ENCODE measurements at places on chromosomes 3 and 15. TPM values are rescaled to one million over a fixed set of nuclear protein-coding genes. Genes with fewer than 3 reads are reported as not detected.

MYZAP gene
- 0.72 TPM for total RNA-seq

ACAA1 gene
- total RNA-seq = 16.3 TPM

ADGRG7 gene
- not detected for total RNA-seq

CD96 gene
- total RNA-seq = 0.13 TPM

AAGAB gene
- total RNA-seq = 59.1 TPM

GABRA5 gene
- total RNA-seq = not detected

NAA80 gene
- total RNA-seq = 2.2 TPM

ZNF860 gene
- total RNA-seq = 0.53 TPM

DNA sequence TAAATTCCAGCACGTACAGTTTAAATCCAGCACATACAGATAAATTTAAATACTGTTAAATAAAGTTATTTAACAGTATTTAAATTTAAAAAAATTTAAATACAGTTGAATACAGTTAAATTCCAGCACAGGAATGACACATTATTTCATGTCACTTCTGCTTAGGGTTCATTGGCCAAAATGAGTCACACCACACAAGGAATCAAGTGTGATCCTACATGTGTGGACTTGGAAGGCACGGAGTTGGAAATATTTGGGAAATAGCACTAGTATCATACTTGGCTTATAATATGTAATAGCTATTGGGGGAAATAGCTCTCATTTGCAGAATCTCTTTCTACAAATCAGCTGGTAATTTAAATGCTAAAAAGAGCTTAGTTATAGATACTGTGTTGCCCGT, 10.6 kb downstream of the RAB7A start:
- H3K4me3 ChIP-seq = no peak overlapping the region
- H3K36me3 ChIP-seq = peaks cover 35% of the 10 kb centered on the region
- DNase-seq = no peak

DNA sequence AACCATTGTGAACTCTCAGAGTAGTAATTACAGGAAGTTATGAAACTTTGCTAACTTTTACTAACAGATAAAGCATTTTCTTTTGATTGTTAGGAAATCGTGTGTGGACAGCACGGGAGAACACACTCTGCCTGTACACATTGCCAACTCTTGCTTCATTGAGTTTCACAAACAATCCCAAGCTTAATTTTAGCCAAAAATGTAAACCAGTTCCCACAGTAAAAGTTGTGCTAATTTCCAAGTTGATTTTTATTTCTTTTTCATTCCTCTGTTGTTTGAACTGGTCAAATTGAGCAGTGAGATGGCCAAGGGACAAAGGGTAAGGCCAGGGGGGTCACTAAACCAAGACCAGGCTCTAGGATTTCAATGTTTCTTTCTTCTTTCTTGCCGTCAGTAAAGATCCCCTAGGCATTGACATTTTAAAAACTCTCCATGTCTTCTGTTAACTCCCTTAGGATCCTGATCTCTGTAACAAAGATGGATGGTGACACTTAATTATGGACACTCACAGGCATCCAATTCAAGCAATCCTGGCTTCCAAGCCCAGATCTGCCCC, 414.9 kb downstream of the RBMS3 start:
- no peak overlapping the region for H3K4me3 ChIP-seq
- peaks cover 55% of the 10 kb centered on the region for H3K4me1 ChIP-seq
- DNase-seq = no peak
- peak overlapping the region; percentile 96 for H3K27ac ChIP-seq
- H3K27me3 ChIP-seq = no peaks in the 10 kb centered on the region

GRCh38 chr3:123036352-123037014, 8.9 kb upstream of the SEMA5B start:
- H3K27ac ChIP-seq = no peak overlapping the region
- no peak for DNase-seq
- H3K36me3 ChIP-seq = no peaks in the 10 kb centered on the region

DNA sequence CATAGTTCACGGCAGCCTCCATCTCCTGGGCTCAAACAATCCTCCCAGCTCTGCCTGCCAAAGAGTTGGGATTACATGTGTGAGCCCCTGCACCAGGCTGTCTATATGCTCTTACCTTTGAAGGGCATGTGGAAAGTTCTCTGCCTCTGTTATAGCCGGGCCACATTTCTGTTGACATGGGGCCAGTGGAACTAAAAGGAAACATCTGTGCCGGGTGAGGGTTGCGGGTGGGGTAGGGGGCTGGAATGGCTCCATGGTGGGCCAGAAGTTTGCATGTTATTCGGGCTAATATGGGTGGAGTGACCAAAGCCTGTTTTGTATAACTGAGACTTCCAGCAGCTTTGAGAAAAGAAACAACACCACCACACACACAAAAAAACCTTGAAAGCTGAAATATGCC, 8.3 kb upstream of the CLEC3B start:
- H3K27me3 ChIP-seq = no peaks in the 10 kb centered on the region
- DNase-seq = no peak
- H3K4me3 ChIP-seq = no peak overlapping the region
- no peak overlapping the region for H3K27ac ChIP-seq

- no peaks in the 10 kb centered on the region for H3K36me3 ChIP-seq
- H3K4me3 ChIP-seq = no peak overlapping the region
- H3K4me1 ChIP-seq = no peaks in the 10 kb centered on the region
- H3K27me3 ChIP-seq = peaks cover 7% of the 10 kb centered on the region
- no peak overlapping the region for H3K27ac ChIP-seq
These were observed 22.2 kb downstream of the ALDH1A2 start for GRCh38 chr15:58043192-58043903.

DNA sequence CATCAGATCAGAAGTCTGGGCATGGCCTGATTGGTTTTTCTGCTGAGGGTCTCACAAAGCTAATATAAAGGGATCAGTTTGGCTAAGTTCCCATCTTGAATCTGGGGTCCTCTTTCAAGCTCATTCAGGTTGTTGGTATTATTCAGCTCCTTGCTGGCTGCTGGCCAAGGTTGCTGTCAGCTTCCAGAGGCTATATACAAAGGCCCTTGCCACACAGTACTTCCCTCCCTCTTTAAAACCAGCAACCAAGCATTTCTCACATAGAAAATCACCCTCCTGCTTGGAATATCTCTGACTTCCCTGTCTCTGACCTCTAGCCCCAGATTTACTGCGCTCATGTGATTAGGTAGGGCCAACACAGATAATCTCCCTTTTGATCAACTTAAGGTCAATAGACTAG, 442.9 kb downstream of the ERC2 start:
- H3K27ac ChIP-seq = no peak overlapping the region
- no peaks in the 10 kb centered on the region for H3K27me3 ChIP-seq
- DNase-seq = no peak
- H3K4me3 ChIP-seq = no peak overlapping the region
- no peaks in the 10 kb centered on the region for H3K4me1 ChIP-seq
- H3K36me3 ChIP-seq = no peaks in the 10 kb centered on the region

GRCh38 chr3:139608924-139609323, 68.8 kb downstream of the NMNAT3 start:
- H3K27me3 ChIP-seq = 0 out of 2 replicates have a peak, but pooled peaks cover 3% of the 10 kb centered on the region
- no peaks in the 10 kb centered on the region for H3K36me3 ChIP-seq
- H3K4me1 ChIP-seq = no peaks in the 10 kb centered on the region
- H3K4me3 ChIP-seq = no peak overlapping the region
- no peak for DNase-seq

DNA sequence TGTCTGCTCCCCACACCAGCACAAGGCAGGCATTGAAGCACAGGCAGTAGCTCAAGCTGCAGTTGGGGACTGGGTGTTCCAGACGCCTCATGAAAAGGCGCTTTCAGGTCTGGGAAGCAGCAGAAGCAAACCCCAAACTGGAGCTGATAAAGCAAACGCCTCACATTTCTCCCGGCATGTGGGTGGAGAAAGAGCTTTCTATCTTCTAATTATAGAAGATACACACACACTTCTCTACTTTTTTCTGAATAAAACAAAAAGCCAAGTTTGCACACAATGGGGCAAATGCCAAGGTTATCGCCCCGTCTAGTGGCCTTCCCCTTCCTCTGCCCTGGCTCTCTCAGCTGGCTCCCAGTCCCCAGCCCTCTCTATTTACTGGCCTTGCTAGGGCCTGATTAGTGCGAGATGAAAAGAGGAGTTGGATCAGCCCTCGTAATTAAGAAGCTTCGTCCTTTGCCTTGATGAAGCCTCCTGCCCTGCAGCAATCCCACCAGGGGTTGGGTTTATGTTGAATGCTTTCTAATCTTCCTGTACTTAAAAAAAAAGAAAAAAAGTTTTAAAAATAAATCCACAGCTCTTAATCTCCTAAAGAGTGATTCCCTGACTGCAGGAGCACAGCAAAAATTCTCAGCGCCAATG, 120.2 kb downstream of the MEGF11 start:
- H3K4me1 ChIP-seq = no peaks in the 10 kb centered on the region
- peaks cover 42% of the 10 kb centered on the region for H3K27me3 ChIP-seq
- H3K36me3 ChIP-seq = no peaks in the 10 kb centered on the region
- no peak for DNase-seq
- no peak overlapping the region for H3K4me3 ChIP-seq

DNA sequence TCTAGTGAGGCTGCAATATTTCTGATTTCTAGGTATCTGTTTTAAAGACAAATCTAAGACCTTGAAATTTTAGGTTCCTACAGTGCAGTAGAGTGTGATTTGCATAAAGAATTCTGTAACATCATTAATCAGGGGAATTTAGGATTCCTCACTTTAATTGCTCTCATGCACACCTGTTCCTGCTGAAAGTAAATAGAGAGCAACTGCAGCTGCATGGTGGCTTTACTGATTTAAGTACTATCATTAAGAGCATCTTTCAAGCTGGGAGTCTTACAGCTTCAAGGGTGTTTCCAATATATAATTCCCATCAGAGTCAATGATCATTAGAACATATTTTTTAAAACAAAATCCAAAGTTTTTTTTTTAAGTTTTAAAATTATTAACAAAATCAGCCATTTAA, 36.0 kb upstream of the C3orf70 start:
- no peaks in the 10 kb centered on the region for H3K4me1 ChIP-seq
- no peaks in the 10 kb centered on the region for H3K36me3 ChIP-seq
- no peak overlapping the region for H3K27ac ChIP-seq
- DNase-seq = no peak

DNA sequence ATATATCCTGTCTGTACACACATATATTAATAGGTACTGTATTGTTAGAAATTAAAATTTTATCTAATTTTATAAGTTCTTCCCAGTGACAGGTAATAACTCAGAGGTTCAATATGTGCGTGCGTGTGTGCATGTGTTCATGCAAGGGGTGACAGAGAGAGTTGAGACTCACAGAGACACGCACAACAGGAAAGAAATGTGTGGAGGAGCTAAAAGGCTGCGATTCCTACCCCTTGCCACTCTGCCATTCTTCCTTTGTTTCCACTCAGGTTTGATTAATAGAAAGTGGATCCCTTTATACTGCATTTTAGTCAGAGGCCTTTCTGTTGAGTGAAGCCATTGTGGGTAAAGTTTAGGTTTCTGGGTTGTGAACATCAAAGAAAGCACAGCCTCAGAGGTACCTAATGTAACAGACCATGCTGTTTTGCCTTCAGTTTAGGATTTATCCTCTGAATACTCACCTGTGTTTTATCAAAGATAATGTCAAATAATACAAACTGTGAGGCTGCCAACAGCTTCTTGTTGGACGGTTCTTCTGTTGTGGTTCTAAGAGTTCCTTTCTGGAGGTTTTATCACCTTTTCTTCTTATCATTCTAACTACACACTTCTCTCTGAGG, 182.3 kb downstream of the EPHA3 start:
- no peak overlapping the region for H3K27ac ChIP-seq
- no peak overlapping the region for H3K4me3 ChIP-seq
- no peaks in the 10 kb centered on the region for H3K36me3 ChIP-seq
- no peaks in the 10 kb centered on the region for H3K4me1 ChIP-seq
- no peaks in the 10 kb centered on the region for H3K27me3 ChIP-seq
- no peak for DNase-seq

DNA sequence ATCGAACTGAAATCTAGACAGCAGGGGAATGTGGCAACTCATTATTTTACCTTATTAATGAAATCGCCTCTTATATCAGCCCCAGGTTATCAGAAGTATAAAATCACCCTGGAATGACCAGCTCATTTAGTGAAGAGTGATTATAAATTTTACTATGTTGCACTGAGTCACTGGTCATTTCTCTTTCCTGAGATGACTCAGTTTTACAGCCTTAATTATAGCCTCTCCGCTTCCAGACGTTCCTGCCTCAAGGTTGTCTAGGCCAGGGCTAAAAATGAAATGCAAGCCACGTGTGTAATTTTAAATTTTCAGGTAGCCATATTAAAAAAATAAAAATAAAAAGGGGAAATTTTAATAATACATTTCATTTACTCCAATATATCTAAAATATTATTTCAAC, 33.3 kb downstream of the DET1 start:
- H3K27ac ChIP-seq = peak overlapping the region; percentile 19
- no peak for DNase-seq
- H3K4me3 ChIP-seq = no peak overlapping the region
- no peaks in the 10 kb centered on the region for H3K27me3 ChIP-seq
- peaks cover 11% of the 10 kb centered on the region for H3K4me1 ChIP-seq

DNA sequence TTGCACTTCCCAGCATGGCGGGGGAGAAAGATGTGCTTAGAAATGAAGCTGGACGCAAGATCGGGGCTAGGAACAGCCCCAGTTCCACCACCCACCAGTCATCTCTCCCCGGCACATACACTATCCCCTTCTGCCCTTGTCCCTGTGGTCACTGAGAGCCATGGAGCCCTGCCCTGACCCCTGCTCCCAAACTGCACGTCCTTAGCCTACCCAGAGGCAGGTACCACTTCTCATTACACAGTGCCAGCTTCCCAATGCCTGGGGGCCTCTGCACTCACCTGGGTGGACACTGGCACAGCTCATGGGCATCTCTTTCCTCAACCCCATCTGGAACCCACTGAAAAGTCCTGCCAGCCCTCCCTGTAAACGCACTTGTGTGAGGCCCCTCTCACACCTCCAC, 139.3 kb upstream of the PRR20G start:
- H3K27ac ChIP-seq = no peak overlapping the region
- H3K27me3 ChIP-seq = peaks cover 26% of the 10 kb centered on the region
- no peak for DNase-seq
- no peaks in the 10 kb centered on the region for H3K36me3 ChIP-seq
- no peak overlapping the region for H3K4me3 ChIP-seq

GRCh38 chr3:50587806-50588758, 18.8 kb downstream of the HEMK1 start:
- H3K27ac ChIP-seq = no peak overlapping the region
- no peaks in the 10 kb centered on the region for H3K4me1 ChIP-seq
- no peaks in the 10 kb centered on the region for H3K27me3 ChIP-seq
- H3K36me3 ChIP-seq = no peaks in the 10 kb centered on the region

DNA sequence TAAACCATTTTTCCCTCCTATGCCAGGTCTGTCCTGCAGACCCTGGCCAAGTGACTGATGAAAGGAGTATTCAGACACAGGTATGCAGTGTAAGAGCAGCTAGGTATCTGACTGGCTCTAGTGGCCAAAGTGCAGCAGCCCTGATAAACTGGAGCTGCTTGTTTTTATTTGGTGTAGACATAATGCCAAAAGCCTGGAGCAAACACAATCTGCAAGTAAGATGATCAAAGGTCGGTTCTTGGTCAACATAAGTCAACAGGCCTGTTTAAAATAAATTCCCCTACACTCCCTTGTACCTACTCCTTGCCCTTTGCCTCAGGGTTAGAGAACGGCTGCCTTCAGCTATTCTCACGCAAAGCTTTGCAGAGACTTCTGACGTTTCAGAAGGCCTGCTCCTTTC, 1003.1 kb downstream of the ZPLD1 start:
- H3K4me3 ChIP-seq = no peak overlapping the region
- DNase-seq = no peak
- no peaks in the 10 kb centered on the region for H3K4me1 ChIP-seq
- H3K36me3 ChIP-seq = no peaks in the 10 kb centered on the region

GRCh38 chr15:76529911-76530310, 193.3 kb downstream of the ISL2 start:
- H3K27me3 ChIP-seq = no peaks in the 10 kb centered on the region
- H3K4me3 ChIP-seq = no peak overlapping the region
- no peak for DNase-seq
- no peak overlapping the region for H3K27ac ChIP-seq
- H3K4me1 ChIP-seq = peaks cover 4% of the 10 kb centered on the region
- no peaks in the 10 kb centered on the region for H3K36me3 ChIP-seq

GRCh38 chr3:65944252-65944651, 94.5 kb downstream of the MAGI1 start:
- H3K4me1 ChIP-seq = peaks cover 3% of the 10 kb centered on the region
- no peaks in the 10 kb centered on the region for H3K27me3 ChIP-seq
- DNase-seq = no peak
- no peak overlapping the region for H3K27ac ChIP-seq

All from SJSA1 (cell line).